ENCODE measurements at places on chromosomes 1 and 21. TPM values are rescaled to one million over a fixed set of nuclear protein-coding genes. Genes with fewer than 3 reads are reported as not detected.
A peak's percentile ranks its signal among the peaks of the same experiment; 100 is the strongest.

The HHAT gene
- total RNA-seq, result 6.7 TPM

DNA sequence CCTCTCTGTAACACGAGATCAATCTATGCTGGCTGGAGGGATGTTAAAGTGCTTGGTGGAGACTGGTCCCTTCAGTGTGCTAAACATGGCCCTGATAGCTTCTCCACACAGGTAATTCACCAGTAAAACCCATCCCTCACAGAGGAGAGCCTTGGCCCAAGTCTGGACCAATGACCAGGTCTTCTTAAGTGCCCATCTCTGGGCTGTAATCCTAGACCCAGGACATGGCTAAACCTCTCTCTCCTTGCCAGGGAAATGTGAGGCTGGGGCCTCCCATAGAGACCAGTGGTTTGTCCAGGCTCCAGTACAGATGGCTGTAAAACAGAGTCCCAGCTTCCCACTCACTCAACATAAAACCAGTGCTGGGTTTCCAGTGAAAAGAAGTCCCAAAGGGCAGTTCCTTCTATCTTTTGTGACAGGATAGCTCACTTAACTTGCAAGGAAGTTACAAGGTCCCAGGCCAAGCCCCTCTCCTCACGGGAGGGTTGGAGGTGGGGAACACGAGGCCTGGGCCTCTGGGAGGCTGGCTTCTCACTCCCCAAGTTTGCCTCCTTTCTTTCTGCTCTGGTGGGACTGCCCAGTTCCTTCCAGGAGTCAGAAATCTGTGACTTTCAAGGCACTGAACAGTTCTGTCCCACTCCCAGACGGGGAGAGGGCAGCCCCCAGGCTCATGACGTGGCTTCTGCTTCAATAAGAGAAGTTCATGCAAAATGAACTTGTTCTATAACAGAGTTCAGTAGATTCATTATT is 2.2 kb upstream of the KIF17 start:
- peak; percentile 1 for DNase-seq
- H3K4me1 ChIP-seq, result peaks cover 2% of the 10 kb centered on the region
- no peak overlapping the region for H3K27ac ChIP-seq
- H3K27me3 ChIP-seq, result peaks cover 32% of the 10 kb centered on the region
- no peak overlapping the region for H3K4me3 ChIP-seq
- no peaks in the 10 kb centered on the region for H3K36me3 ChIP-seq

The OR10J1 gene
- total RNA-seq, result not detected

GRCh38 chr1:116097626-116098025 is 13.6 kb upstream of the MAB21L3 start:
- no peak for DNase-seq
- H3K4me1 ChIP-seq, result peaks cover 4% of the 10 kb centered on the region
- H3K4me3 ChIP-seq, result no peak overlapping the region
- H3K36me3 ChIP-seq, result no peaks in the 10 kb centered on the region
- H3K27me3 ChIP-seq, result no peaks in the 10 kb centered on the region

DNA sequence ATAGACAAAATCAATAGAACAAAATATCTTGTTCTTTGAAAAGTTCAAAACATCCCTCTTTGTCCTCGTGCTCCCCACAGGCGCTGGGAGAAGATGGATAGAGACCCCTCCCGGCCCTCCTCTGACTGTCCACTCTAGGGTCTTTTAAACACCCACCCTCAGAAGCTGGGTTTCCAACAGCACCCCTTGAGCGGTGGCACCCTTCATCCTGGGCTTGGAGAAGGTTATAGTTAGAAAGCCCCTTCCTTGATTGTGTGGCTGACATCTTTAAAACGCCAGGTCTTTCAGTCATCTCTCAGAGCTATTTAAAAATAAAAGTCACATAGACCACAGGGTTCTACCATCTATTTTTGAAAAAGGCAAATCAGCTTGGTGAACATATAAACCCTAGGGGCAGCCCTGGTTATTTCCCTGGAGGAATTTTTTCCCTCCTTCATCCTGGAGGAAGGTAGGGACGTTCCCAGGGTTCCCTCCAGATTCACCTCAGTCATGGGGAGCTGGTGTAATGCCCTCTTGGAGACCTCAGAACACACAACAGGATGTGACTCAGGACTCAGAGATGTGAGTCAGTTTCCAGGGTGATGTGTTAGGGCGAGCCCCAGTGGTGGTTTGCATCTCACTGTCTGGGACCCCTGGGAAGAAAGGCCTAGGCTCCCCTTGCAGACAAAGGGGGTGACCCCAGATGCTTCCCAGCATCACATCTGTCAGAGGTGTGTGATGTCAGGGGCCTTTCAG is 138.5 kb downstream of the CLIC6 start:
- H3K27me3 ChIP-seq, result no peaks in the 10 kb centered on the region
- DNase-seq, result no peak
- peak overlapping the region; percentile 58 for H3K27ac ChIP-seq
- H3K4me3 ChIP-seq, result no peak overlapping the region
- H3K4me1 ChIP-seq, result peaks cover 31% of the 10 kb centered on the region
- H3K36me3 ChIP-seq, result no peaks in the 10 kb centered on the region

DNA sequence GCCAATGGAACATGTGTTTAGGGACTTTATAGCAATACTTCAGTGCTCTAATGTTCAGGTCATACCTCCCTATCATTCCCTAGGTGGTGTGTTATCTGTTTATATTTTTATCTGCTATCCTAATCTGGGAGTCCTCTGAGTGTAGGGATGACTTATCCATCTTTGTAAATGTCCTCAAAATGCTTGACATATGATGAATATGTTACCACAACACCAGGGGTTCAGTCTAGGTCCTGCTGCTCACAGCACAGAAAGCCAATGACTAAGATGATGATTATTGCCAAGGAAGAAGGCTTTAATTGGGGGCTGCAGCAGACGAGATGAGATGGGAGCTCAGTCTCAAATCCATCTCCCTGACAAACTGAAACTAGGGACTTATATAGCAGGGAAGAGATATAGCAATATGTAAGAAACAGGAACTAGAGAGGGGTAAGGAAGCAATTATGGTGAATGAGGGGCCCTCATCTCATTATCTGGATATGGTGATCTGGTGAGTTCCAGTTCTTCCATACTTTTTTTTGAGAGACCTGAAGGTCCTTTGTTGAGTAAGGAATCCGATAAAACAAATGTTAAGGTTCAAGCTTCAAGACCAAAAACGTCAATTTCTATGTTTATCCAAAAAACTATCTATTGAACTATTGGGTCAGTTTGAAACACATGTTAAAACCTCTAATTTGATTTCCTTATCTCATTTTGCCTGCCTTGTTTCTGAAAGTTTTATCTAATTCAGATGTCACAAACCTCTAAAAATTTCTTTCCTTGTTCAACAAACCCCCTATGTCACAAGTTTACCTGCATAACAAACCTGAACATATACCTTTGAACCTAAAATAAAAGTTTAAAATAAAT is 256.7 kb upstream of the CACYBP start:
- no peak for DNase-seq
- H3K27me3 ChIP-seq, result no peaks in the 10 kb centered on the region
- H3K36me3 ChIP-seq, result no peaks in the 10 kb centered on the region
- H3K27ac ChIP-seq, result no peak overlapping the region
- H3K4me3 ChIP-seq, result no peak overlapping the region

DNA sequence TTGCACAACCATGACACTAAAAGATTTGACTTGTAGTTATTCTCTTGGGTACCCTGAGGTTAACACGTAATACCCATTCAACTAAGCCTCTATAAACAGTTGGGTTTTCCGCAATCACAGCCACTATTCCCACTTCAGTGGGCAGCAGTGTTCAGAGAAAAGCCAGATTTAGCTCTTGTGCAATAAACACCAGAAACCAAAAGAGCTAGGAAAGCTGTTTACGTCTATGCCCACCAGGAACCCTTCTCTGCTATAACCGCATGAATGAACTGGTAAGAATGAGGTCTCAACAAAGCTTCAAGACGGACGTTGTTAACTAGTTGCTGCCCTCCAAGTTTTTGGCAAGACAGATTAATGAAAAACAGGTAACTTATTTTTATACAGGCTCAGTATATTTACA is 101.3 kb downstream of the SLC45A1 start:
- no peaks in the 10 kb centered on the region for H3K36me3 ChIP-seq
- H3K4me1 ChIP-seq, result peaks cover 29% of the 10 kb centered on the region
- peak overlapping the region; percentile 98 for H3K27ac ChIP-seq

The RUNX3 gene
- 4.8 TPM for total RNA-seq

- H3K36me3 ChIP-seq, result no peaks in the 10 kb centered on the region
- H3K27me3 ChIP-seq, result no peaks in the 10 kb centered on the region
- no peak for DNase-seq
- no peak overlapping the region for H3K27ac ChIP-seq
- no peaks in the 10 kb centered on the region for H3K4me1 ChIP-seq
Measured at GRCh38 chr1:241444836-241445235, 74.7 kb downstream of the FH start.

The TBX19 gene
- total RNA-seq, result 1.2 TPM

GRCh38 chr1:53293123-53293522 is 34.7 kb downstream of the LRP8 start:
- no peak overlapping the region for H3K4me3 ChIP-seq
- H3K27me3 ChIP-seq, result no peaks in the 10 kb centered on the region
- no peak for DNase-seq
- no peaks in the 10 kb centered on the region for H3K36me3 ChIP-seq

DNA sequence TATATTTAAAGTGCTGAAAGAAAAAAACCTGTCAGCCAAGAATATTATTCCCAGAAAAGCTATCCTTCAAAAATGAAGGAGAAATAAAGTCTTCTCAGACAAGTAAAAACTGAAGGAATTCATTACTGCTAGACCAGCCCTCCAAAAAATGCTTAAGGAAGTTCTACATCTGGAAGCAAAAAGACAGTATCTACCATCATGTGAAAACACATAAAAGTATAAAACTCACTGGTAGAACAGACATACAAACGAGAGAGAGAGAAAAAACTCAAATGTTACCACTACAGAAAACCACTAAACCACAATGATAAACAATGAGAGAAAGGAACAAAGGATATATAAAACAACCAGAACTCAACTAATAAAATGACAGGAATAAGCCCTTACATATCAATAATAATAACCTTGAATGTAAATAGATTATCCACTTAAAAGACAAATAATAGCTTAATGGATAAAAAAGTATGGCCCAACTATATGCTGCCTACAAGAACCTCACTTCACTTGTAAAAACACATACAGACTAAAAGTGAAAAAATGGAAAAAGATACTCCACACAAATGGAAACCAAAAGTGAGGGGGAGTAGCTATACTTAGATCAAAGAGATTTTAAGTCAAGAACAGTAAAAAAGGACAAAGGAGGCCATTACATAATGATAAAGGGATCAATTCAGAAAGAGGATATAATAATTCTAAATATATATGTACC is 22.0 kb downstream of the NSL1 start:
- no peak overlapping the region for H3K4me3 ChIP-seq
- no peak for DNase-seq
- no peaks in the 10 kb centered on the region for H3K27me3 ChIP-seq
- no peaks in the 10 kb centered on the region for H3K4me1 ChIP-seq

The TMEM35B gene
- total RNA-seq, result 26.5 TPM

Data from transverse colon (tissue), 4 donors.